ENCODE measurements at places on chromosomes 6 and 20. TPM values are rescaled to one million over a fixed set of nuclear protein-coding genes. Genes with fewer than 3 reads are reported as not detected.

TRIM15 gene
- total RNA-seq = not detected

FBXL4 gene
- total RNA-seq = 8.2 TPM

SLC17A9 gene
- 2.5 TPM for total RNA-seq

CDSN gene
- not detected for total RNA-seq

PRPH2 gene
- 2.2 TPM for total RNA-seq

BANF2 gene
- not detected for total RNA-seq

MYL9 gene
- 5.6 TPM for total RNA-seq

PLEKHG1 gene
- 4.5 TPM for total RNA-seq

GGTLC1 gene
- total RNA-seq = not detected

SLC26A8 gene
- total RNA-seq = under 0.01 TPM

CLPSL2 gene
- not detected for total RNA-seq

HLA-DOA gene
- total RNA-seq = under 0.01 TPM

PABPC1L gene
- 6.4 TPM for total RNA-seq

SLC35D3 gene
- not detected for total RNA-seq

ARMH2 gene
- not detected for total RNA-seq

PRPF6 gene
- 61.0 TPM for total RNA-seq

ANKEF1 gene
- 0.30 TPM for total RNA-seq

CFAP61 gene
- not detected for total RNA-seq

AIF1 gene
- total RNA-seq = not detected

MTCH1 gene
- 309 TPM for total RNA-seq

ZC2HC1B gene
- total RNA-seq = not detected

WFDC5 gene
- not detected for total RNA-seq

TAGAP gene
- not detected for total RNA-seq

SEMG1 gene
- not detected for total RNA-seq

ZBP1 gene
- total RNA-seq = not detected

MEI4 gene
- total RNA-seq = not detected

Data from smooth muscle cell of the coronary artery (primary cell).